ENCODE measurements at places on chromosomes 7 and 10.

DNA sequence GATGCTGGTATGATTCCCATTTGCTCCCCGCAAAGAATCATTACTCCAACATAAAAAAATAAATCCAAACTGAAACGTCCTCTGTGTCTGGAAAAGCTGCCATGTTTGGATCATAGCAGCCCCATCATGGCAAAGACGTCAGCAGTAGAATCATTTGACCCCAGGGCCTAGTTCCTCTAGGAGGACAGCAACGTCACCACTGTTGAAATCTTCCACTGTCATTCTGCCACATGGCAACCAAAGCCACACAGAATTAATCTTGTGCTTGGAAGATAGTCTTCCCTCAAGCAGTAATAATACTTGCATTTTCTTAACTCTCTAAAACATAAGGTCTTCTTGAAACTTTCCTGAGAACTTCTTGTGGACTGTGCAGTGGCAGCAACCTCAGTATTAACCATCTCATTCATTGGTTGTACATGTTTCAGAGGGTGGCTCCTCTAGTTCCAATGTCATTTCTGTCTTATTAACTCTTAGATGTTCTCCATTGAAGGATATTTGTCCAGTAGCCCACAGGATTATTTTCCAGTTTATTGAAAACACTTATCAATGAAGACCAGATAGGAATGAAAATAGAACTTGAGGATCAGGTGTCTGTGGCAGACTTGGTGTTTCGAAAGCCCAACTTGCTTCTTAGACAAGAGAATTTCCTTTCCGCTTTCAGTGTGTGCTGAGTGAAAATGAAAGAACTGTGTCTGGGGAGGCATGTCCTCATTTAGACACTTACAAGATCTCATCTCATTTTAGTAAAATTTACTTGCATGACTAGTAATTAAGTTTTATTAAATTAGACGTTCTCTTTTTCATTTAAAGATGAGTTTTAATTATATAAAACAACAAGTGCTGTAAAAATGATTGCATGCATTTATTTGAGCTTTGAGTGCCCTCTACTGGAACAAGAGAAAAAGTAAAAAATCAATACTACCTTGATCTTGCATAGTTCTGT is 28.9 kb upstream of the INHBA start:
- no peak overlapping the region for H3K4me3 ChIP-seq
- H3K36me3 ChIP-seq = no peaks in the 10 kb centered on the region
- peak; percentile 22 for DNase-seq
- H3K27me3 ChIP-seq = no peaks in the 10 kb centered on the region
- no peaks in the 10 kb centered on the region for H3K4me1 ChIP-seq
- H3K27ac ChIP-seq = no peak overlapping the region

- H3K27ac ChIP-seq = no peak overlapping the region
- no peaks in the 10 kb centered on the region for H3K36me3 ChIP-seq
Observed at GRCh38 chr7:16755397-16755796, 1.8 kb downstream of the TSPAN13 start.

GRCh38 chr10:132840698-132841614 is 55.0 kb upstream of the NKX6-2 start:
- no peak overlapping the region for H3K4me3 ChIP-seq
- no peaks in the 10 kb centered on the region for H3K36me3 ChIP-seq
- H3K27ac ChIP-seq = no peak overlapping the region
- no peak for DNase-seq
- no peaks in the 10 kb centered on the region for H3K4me1 ChIP-seq
- H3K27me3 ChIP-seq = peaks cover 20% of the 10 kb centered on the region

GRCh38 chr7:74479961-74480829 is 26.5 kb downstream of the GTF2IRD1 start:
- peak overlapping the region; percentile 4 for H3K27ac ChIP-seq
- DNase-seq = no peak
- peaks cover 45% of the 10 kb centered on the region for H3K4me1 ChIP-seq
- H3K36me3 ChIP-seq = no peaks in the 10 kb centered on the region

- H3K4me1 ChIP-seq = no peaks in the 10 kb centered on the region
- H3K4me3 ChIP-seq = no peak overlapping the region
- H3K27ac ChIP-seq = no peak overlapping the region
- no peaks in the 10 kb centered on the region for H3K36me3 ChIP-seq
- peaks cover 15% of the 10 kb centered on the region for H3K27me3 ChIP-seq
Observed at GRCh38 chr10:111207500-111207899, 130.7 kb downstream of the ADRA2A start.

GRCh38 chr7:53119514-53119941 is 84.1 kb downstream of the POM121L12 start:
- H3K4me1 ChIP-seq = no peaks in the 10 kb centered on the region
- no peaks in the 10 kb centered on the region for H3K27me3 ChIP-seq
- H3K27ac ChIP-seq = no peak overlapping the region
- no peaks in the 10 kb centered on the region for H3K36me3 ChIP-seq
- DNase-seq = no peak
- H3K4me3 ChIP-seq = no peak overlapping the region

DNA sequence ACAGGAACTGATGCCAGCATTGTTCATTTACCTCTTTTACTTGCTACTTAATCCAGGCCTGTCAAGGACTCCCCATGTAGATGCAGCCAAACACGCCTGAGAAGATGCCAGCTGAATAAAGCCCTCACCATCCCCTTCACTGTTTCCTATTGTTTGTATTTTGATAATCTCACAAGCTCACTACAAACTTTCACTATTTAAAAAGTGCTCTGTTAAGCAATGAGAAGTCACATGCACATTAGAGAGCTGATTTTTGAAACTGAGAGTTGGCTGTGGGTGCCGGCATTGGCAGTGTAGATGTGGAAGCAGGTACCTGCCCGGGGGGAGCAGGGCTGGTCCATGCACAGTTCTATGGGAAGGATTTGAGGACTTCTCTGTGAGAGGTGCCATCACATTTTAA is 169.8 kb upstream of the GRB10 start:
- no peaks in the 10 kb centered on the region for H3K27me3 ChIP-seq
- no peak overlapping the region for H3K4me3 ChIP-seq
- H3K27ac ChIP-seq = no peak overlapping the region
- no peaks in the 10 kb centered on the region for H3K36me3 ChIP-seq
- DNase-seq = no peak

DNA sequence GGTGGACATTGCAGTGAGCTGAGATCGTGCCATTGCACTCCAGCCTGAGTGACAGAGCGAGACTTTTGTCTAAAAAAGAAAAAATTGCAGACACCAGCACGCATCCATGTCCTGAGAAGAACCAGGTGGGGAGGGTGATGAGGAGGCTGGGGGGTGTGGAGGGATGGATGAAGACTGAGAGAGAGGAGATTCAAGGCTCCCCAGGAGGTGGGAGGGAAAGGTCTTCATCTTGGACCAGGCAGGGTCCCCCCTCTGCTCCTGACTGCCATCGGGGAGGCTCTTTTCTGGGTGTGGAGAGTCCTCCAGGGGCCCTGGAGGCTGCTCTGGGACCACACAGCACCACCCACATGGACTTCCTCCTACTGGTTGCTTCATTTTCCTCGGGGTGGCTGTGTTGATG is 1.5 kb downstream of the SCART1 start:
- H3K27me3 ChIP-seq = no peaks in the 10 kb centered on the region
- DNase-seq = no peak
- no peaks in the 10 kb centered on the region for H3K4me1 ChIP-seq
- no peaks in the 10 kb centered on the region for H3K36me3 ChIP-seq
- H3K4me3 ChIP-seq = no peak overlapping the region

GRCh38 chr7:1717095-1717483 is 47.0 kb downstream of the ELFN1 start:
- no peaks in the 10 kb centered on the region for H3K36me3 ChIP-seq
- no peaks in the 10 kb centered on the region for H3K4me1 ChIP-seq
- DNase-seq = no peak
- no peak overlapping the region for H3K27ac ChIP-seq
- H3K27me3 ChIP-seq = no peaks in the 10 kb centered on the region
- no peak overlapping the region for H3K4me3 ChIP-seq

DNA sequence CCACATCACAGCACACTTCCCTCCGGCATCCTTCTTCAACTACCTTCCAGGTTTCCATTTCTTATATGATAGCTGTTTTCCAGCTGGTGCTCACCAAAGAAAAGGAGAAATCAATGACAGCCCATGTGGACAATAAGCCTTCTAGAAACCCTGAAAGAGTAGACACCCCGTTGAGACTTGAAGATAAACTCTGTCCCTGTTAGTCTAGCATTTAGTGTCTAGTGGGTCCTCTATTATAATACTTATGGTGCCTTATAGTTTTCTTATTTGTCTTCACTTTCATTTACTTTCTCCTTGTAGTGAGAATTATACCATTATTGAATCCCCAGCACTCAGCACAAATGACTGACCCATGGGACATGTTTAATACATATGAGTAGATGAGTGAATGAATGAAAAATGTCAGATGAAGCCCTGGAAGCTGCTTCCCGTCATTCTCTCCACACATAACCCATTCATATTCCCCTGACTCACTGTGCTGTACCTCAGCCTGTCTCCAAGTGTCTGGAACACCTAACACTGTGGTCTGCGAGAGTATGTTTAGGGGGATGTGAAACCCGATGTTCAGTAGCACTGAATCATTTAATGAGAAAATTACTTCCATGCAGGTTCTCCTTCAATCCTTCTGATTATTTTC is 377.6 kb downstream of the GPR158 start:
- H3K27me3 ChIP-seq = no peaks in the 10 kb centered on the region
- no peak for DNase-seq
- H3K36me3 ChIP-seq = no peaks in the 10 kb centered on the region

GRCh38 chr10:30683496-30683895 is 53.9 kb upstream of the LYZL2 start:
- H3K36me3 ChIP-seq = no peaks in the 10 kb centered on the region
- H3K4me1 ChIP-seq = no peaks in the 10 kb centered on the region
- H3K27ac ChIP-seq = no peak overlapping the region
- no peak overlapping the region for H3K4me3 ChIP-seq
- DNase-seq = no peak

- H3K27me3 ChIP-seq = no peaks in the 10 kb centered on the region
- no peak for DNase-seq
- no peak overlapping the region for H3K4me3 ChIP-seq
- no peaks in the 10 kb centered on the region for H3K36me3 ChIP-seq
- no peaks in the 10 kb centered on the region for H3K4me1 ChIP-seq
- no peak overlapping the region for H3K27ac ChIP-seq
Observed at GRCh38 chr10:102975483-102976379, 57.6 kb downstream of the CNNM2 start.

DNA sequence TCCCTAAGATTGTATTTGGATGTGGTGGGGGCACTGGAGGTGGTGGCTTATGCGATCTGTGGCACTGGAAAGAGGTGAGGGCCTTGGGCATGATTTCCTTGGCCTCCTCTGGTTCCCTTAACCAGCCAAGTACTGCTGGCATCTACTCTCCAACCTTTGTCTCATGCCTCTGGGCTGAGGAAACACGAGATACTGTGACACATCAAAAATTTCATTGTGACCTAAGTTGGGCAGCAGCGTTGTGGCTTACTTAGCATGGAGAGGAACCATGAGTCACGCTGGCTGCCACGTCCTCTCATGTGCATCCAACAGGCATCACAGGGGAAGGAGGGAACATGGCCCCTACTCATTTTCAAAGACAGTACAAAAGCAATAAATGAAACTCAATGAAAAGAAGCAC is 29.7 kb upstream of the GSDME start:
- no peaks in the 10 kb centered on the region for H3K36me3 ChIP-seq
- no peaks in the 10 kb centered on the region for H3K27me3 ChIP-seq
- H3K4me3 ChIP-seq = no peak overlapping the region
- DNase-seq = peak; percentile 16
- H3K27ac ChIP-seq = no peak overlapping the region
- H3K4me1 ChIP-seq = no peaks in the 10 kb centered on the region

GRCh38 chr7:117015258-117016184 is 62.2 kb downstream of the ST7 start:
- H3K4me1 ChIP-seq = peaks cover 37% of the 10 kb centered on the region
- no peaks in the 10 kb centered on the region for H3K27me3 ChIP-seq
- no peaks in the 10 kb centered on the region for H3K36me3 ChIP-seq
- DNase-seq = no peak
- no peak overlapping the region for H3K4me3 ChIP-seq
- H3K27ac ChIP-seq = no peak overlapping the region

DNA sequence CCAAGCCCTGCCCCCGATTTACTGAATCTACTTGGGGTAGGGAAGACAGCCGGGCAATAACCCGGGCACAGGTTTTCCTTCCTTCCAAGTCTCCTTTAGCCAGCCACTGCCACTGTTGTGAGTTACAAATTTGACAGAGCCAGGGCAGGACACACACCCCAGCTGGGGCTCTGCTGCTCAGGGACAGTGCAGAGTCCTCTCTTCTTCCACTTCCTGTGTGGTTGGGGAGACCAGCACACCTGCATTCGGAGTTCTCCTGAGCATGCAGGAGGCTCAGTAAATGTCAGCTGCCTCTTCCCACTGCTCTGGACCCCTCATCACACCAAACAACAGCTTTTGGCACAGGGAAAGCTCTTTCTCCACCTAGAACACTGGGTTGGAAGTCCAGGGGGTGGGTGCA is 21.3 kb downstream of the CHST15 start:
- H3K27ac ChIP-seq = no peak overlapping the region
- no peaks in the 10 kb centered on the region for H3K36me3 ChIP-seq
- DNase-seq = no peak
- H3K4me1 ChIP-seq = peaks cover 3% of the 10 kb centered on the region

- no peak overlapping the region for H3K27ac ChIP-seq
- DNase-seq = no peak
- H3K27me3 ChIP-seq = no peaks in the 10 kb centered on the region
Observed at GRCh38 chr10:115003396-115003795, 65.4 kb downstream of the TRUB1 start.

- no peak for DNase-seq
- no peak overlapping the region for H3K4me3 ChIP-seq
- H3K27ac ChIP-seq = no peak overlapping the region
- H3K27me3 ChIP-seq = no peaks in the 10 kb centered on the region
- no peaks in the 10 kb centered on the region for H3K36me3 ChIP-seq
Observed at GRCh38 chr10:113613977-113614690, 49.7 kb downstream of the NRAP start.

GRCh38 chr10:5844345-5845055 is 31.3 kb upstream of the GDI2 start:
- no peaks in the 10 kb centered on the region for H3K4me1 ChIP-seq
- no peak overlapping the region for H3K4me3 ChIP-seq
- DNase-seq = no peak

GRCh38 chr10:33390046-33390445 is 55.6 kb upstream of the NRP1 start:
- H3K4me3 ChIP-seq = no peak overlapping the region
- H3K27me3 ChIP-seq = no peaks in the 10 kb centered on the region
- no peak overlapping the region for H3K27ac ChIP-seq
- no peaks in the 10 kb centered on the region for H3K4me1 ChIP-seq
- no peaks in the 10 kb centered on the region for H3K36me3 ChIP-seq

DNA sequence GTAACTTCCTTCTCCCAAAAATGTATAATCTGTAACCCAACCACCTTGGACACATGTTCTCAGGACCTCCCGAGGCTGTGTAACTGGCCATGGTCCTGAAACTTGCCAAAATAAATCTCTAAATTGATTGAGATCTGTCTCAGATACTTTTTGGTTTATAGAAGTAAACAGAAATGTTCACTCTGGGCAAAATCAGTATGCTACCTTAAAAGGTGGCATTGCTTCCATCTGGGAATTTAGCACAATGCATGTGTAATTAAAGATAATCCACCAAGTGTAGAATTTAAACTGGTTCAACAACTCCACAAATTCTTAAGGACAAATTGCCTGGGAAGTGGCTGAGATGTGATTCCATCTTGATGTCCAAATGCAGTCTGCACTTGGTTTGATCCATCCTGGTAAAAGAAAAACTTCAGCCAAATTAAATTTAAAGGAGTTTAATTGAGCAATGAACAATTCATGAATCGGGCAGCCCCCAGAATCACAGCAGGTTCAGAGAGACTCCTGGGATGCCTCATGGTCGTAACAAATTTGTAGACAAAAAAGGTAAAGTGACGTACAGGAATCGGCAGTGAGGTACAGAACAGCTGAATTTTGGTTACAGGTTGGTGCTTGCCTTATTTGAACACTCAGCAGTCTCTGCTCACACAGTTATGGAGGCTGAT is 102.6 kb upstream of the PFKP start:
- H3K36me3 ChIP-seq = no peaks in the 10 kb centered on the region

GRCh38 chr7:44776211-44776610 is 20.3 kb upstream of the PPIA start:
- no peaks in the 10 kb centered on the region for H3K36me3 ChIP-seq
- H3K27me3 ChIP-seq = no peaks in the 10 kb centered on the region
- H3K4me1 ChIP-seq = no peaks in the 10 kb centered on the region
